ENCODE measurements at places on chromosomes 2 and 18. TPM values are rescaled to one million over a fixed set of nuclear protein-coding genes. Genes with fewer than 3 reads are reported as not detected.

The CNGA3 gene
- not detected for total RNA-seq

The CWC22 gene
- total RNA-seq: 13.0 TPM

The HRH4 gene
- 0.07 TPM for total RNA-seq

The CHRNG gene
- total RNA-seq: not detected

The FHOD3 gene
- total RNA-seq: 7.0 TPM

The REG3A gene
- not detected for total RNA-seq

The CTAGE1 gene
- total RNA-seq: 0.07 TPM

The ACVR1 gene
- 62.4 TPM for total RNA-seq

The ACADL gene
- total RNA-seq: 0.33 TPM

The RIT2 gene
- total RNA-seq: not detected

The FAM237A gene
- not detected for total RNA-seq

The PLGLB1 gene
- total RNA-seq: 0.40 TPM

The KLHL41 gene
- 0.72 TPM for total RNA-seq

The LRP1B gene
- 0.03 TPM for total RNA-seq

The GAREM2 gene
- 2.4 TPM for total RNA-seq

The TMEFF2 gene
- 3.3 TPM for total RNA-seq

The SLC8A1 gene
- total RNA-seq: 116 TPM

The WNT6 gene
- total RNA-seq: not detected

The CLEC4F gene
- total RNA-seq: not detected

The STARD6 gene
- not detected for total RNA-seq

The RASGRP3 gene
- 3.0 TPM for total RNA-seq

The ALS2 gene
- total RNA-seq: 30.4 TPM

The FLACC1 gene
- total RNA-seq: 1.3 TPM

The OR6B3 gene
- not detected for total RNA-seq

The CFC1 gene
- total RNA-seq: not detected

The DSG2 gene
- total RNA-seq: 5.2 TPM

The PCARE gene
- total RNA-seq: not detected

The STAT4 gene
- total RNA-seq: 0.56 TPM

The TPO gene
- total RNA-seq: not detected

The ASB1 gene
- 45.4 TPM for total RNA-seq

The PSMD1 gene
- total RNA-seq: 134 TPM

The LONRF2 gene
- total RNA-seq: 0.52 TPM

The CRYGC gene
- not detected for total RNA-seq

The FKBP1B gene
- 6.8 TPM for total RNA-seq

The CRACDL gene
- total RNA-seq: 0.03 TPM

The GALNT1 gene
- total RNA-seq: 363 TPM

The MOCOS gene
- 5.6 TPM for total RNA-seq

The CD8A gene
- 0.07 TPM for total RNA-seq

The GRHL1 gene
- total RNA-seq: 0.33 TPM

The ADD2 gene
- not detected for total RNA-seq

The ZSCAN30 gene
- total RNA-seq: 21.9 TPM

The POMC gene
- total RNA-seq: 1.2 TPM

The UPP2 gene
- total RNA-seq: not detected

The LIMS3 gene
- total RNA-seq: 4.2 TPM

The GTF3C2 gene
- total RNA-seq: 31.1 TPM

The CREB1 gene
- 45.4 TPM for total RNA-seq

The RAX gene
- total RNA-seq: not detected

The CNTNAP5 gene
- total RNA-seq: not detected

The MYCN gene
- 0.07 TPM for total RNA-seq

The GAREM1 gene
- total RNA-seq: 3.5 TPM

The GALR1 gene
- total RNA-seq: not detected

The TUBA4A gene
- total RNA-seq: 17.9 TPM

The SPATA3 gene
- not detected for total RNA-seq

The SH3BP4 gene
- total RNA-seq: 35.6 TPM

The DIPK1C gene
- total RNA-seq: not detected

The ANKRD29 gene
- 2.0 TPM for total RNA-seq

The PSMA8 gene
- total RNA-seq: not detected
